Endothelial cell (in vitro differentiated cells): ENCODE measurements at places on chromosomes 11 and 22. TPM values are rescaled to one million over a fixed set of nuclear protein-coding genes. Genes with fewer than 3 reads are reported as not detected.

DNA sequence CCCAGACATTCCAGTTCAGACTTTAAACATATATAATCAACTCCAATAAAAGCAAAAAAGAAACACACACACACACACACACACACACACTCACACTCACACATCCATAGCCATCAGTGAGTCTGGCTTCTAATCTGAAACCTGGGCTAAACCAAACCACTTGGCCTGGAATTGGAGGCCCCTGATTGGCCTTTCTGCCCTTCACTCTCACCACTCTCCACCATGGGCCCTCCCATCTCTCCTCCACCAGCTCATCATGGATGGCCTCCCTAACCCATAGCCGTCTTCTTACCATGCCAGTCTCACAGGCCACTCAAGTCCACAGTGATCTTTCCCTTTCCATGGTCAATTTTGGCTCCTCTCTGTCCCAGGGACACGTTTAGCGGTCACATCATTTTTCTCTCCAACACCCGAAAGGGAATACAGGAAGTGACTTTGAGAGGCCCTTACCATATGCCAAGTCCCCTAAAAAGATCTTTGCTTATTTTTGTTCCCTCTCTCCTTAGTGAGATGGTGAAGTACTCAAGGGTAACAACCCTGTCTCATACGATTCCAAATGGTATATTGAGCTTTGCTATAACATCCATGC, 66.6 kb downstream of the ENDOD1 start:
- H3K27ac ChIP-seq = no peak overlapping the region
- DNase-seq = no peak
- no peak overlapping the region for H3K4me3 ChIP-seq
- peaks cover 7% of the 10 kb centered on the region for H3K27me3 ChIP-seq
- H3K4me1 ChIP-seq = peaks cover 18% of the 10 kb centered on the region

DNA sequence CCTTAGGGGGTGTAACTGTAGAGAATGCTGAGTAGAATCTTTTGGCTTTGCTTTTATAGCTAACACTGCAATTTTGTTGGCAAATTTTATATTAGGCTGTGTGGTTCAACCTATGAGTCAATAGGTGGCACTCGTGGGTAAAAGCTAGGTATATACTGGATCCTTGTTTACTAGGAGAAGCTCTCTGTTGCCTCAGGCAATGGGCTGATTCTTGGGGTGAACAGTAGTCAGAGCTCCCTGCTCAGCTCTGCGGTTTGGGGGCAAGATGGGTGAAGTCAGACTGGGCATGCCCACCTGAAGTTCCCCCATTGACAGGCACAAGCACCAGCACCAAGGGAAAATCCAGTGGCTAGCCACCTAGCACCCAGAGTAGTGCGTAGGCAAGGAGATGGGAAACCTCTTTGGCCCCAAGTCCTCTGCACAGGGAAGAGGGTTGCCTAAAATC, 238.7 kb downstream of the FAM181B start:
- H3K4me3 ChIP-seq = no peak overlapping the region
- no peak overlapping the region for H3K27ac ChIP-seq
- H3K36me3 ChIP-seq = no peaks in the 10 kb centered on the region
- DNase-seq = no peak
- H3K27me3 ChIP-seq = no peaks in the 10 kb centered on the region

- DNase-seq = peak; percentile 48
- no peak overlapping the region for H3K4me3 ChIP-seq
- peaks cover 2% of the 10 kb centered on the region for H3K27me3 ChIP-seq
- H3K36me3 ChIP-seq = peaks cover 10% of the 10 kb centered on the region
- H3K4me1 ChIP-seq = no peaks in the 10 kb centered on the region
- no peak overlapping the region for H3K27ac ChIP-seq
These were observed 135.1 kb downstream of the BCR start for GRCh38 chr22:23315341-23315917.

DNA sequence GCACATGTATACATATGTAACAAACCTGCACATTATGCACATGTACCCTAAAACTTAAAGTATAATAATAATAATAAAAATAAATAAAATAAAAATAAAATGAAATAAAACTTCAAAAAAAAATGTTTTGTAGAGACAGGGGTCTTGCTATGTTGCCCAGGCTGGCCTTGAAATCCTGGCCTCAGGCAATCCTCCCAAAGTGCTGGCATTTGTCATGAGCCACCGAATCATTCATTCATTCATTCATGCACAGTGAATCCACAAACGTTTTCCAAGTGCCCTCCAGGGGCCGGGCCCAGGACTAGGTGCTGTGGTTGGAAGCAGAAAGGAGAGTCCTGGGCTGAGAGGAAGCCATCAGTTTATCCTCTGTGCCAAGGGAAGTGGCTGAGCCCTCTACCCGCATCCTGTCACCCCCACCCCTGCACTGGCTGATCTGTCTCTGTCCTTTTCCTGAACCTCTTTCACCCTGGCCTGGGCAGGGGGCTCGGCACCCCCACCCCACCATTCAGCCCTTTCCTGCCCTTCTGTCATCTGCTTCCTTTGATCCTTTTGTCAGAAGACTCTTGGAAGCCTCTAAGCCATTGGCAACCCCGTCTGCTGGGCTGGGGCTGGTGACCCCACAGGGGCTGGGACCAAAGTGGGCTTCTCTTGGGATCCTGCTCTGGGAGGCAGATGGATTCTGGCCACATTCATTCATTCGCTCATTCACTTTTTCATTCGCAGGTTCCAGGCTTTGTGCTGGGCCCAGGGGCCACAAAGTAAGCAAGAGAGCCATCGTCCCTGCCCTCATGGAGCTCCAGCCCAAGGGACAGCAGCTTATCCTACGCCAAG, 84.3 kb downstream of the IGLL1 start:
- H3K27ac ChIP-seq = peak overlapping the region; percentile 72
- H3K4me1 ChIP-seq = peaks cover 26% of the 10 kb centered on the region
- H3K4me3 ChIP-seq = no peak overlapping the region
- DNase-seq = no peak
- peaks cover 3% of the 10 kb centered on the region for H3K27me3 ChIP-seq

- peaks cover 6% of the 10 kb centered on the region for H3K4me1 ChIP-seq
- peaks cover 10% of the 10 kb centered on the region for H3K27me3 ChIP-seq
These were observed 58.3 kb downstream of the CYTH4 start for GRCh38 chr22:37340331-37341262.

DNA sequence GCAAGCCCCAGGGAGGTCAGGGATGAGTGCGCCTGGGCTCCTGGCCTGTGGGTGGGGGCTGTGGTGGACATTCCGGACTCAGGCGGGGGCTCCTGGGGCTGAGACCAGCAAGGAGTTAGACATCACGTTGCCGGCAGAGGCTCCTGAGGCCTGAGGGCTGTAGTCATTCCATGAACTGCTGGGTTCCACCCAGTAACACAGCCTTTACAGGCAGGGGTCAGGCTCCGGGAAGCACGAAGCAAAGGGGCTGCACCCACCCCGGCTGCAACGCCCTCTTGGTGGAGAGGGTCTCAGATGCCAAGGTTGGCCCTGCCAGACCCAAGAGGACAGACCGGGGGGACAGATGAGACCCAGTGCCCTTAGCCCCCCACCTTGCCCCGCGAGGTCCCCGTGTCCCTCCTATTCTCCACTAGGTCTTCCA, 9.0 kb downstream of the TNNT3 start:
- no peaks in the 10 kb centered on the region for H3K36me3 ChIP-seq
- H3K27ac ChIP-seq = no peak overlapping the region
- peaks cover 5% of the 10 kb centered on the region for H3K27me3 ChIP-seq
- no peak for DNase-seq

DNA sequence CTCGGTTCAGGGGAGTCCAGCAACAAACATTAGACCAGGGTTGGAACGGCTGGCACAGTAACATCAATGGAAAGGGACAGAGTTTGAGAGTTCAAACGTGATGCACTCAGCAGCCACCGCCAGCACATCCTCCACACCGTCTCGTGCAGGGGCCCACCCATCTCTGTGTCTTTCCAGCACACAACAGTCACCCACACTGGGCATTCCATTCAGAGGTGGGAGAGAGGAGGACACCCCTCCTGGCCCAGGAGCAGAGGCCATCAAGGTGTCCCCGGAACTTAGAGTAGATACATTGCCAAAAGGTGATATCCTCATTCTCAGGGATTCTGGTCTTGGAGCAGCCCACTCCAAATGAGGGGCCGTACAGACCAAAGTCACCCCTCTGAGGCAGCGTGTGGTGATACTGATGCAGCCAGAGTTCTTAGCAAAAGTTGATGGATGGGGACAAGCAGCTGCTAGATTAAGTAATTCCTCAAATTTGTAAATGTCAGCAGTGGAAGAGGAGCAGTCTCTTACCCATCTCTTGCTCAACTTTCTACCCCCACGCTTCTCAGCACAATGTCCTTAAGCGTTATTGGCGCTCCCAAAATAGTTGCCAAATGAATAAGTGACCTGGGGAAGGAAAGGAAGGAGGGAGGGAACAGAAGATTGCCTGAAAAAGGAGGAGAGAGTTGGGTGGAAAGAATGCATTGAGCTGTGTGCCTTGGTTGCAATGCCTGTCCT, 5.5 kb downstream of the SNAP29 start:
- peaks cover 5% of the 10 kb centered on the region for H3K27me3 ChIP-seq
- H3K27ac ChIP-seq = no peak overlapping the region
- H3K4me3 ChIP-seq = no peak overlapping the region
- DNase-seq = no peak
- peaks cover 25% of the 10 kb centered on the region for H3K4me1 ChIP-seq

DNA sequence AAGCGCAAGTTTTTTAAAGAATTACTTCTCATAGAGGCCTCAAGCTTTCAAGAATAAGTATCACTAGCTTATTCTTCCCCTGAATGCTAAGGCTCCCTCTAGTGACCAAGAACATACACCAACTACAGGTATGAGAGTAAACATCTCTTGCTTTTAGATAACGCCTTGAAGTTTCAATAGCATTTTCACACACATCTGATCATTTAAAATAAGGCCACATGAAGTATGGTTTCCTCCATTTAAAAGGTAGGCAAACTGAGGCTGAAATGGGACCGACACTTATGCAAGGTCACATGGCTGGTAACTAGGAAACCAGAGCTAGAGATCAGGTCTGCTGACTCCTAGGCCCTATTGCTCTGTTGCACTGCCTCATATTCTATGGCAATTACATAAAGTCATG, 66.5 kb downstream of the CCDC34 start:
- H3K27ac ChIP-seq = no peak overlapping the region
- H3K27me3 ChIP-seq = no peaks in the 10 kb centered on the region
- DNase-seq = no peak
- H3K36me3 ChIP-seq = no peaks in the 10 kb centered on the region
- no peaks in the 10 kb centered on the region for H3K4me1 ChIP-seq

DNA sequence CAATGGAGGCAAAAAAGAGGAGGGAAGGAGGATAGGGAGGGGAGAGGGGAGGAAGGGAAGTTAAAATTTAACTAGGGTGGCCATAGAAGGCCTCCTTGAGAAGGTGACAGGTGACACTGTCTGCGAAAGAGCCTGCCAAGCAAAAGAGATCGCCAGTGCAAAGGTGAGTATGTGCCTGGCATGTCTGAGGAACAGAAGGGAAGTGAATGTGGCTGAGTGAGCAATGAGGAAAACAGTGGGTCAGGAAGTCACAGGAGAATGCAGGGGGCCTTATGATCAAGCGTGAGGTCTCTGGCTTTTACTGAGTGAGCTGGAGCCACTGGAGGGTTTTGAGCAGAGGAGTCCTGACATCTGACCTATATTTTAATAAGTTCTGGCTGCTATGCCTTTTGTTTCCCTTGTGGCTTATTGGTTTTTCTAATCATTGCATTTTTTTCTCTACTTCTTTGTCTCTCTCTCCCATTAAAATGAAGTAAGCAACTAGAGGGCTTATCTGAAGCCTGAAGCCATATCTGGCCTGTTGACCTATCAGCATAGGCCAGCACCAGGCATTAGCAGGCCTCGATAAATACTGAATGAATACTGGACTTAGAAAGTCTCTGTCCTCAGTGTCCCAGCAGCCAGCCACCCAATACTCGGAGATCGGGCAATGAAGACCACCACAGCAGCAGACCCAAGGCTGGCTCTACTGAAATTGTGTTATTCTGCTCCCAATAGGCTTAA, 5.6 kb downstream of the AP1B1 start:
- H3K36me3 ChIP-seq = peaks cover 53% of the 10 kb centered on the region
- peaks cover 10% of the 10 kb centered on the region for H3K27me3 ChIP-seq
- no peak for DNase-seq
- H3K4me3 ChIP-seq = peak overlapping the region; percentile 81
- H3K27ac ChIP-seq = peak overlapping the region; percentile 96
- H3K4me1 ChIP-seq = peaks cover 83% of the 10 kb centered on the region

GRCh38 chr11:14446701-14447169, 52.9 kb downstream of the COPB1 start:
- peaks cover 2% of the 10 kb centered on the region for H3K27me3 ChIP-seq
- peaks cover under 1% of the 10 kb centered on the region for H3K36me3 ChIP-seq
- peaks cover 5% of the 10 kb centered on the region for H3K4me1 ChIP-seq
- H3K4me3 ChIP-seq = no peak overlapping the region
- no peak for DNase-seq

DNA sequence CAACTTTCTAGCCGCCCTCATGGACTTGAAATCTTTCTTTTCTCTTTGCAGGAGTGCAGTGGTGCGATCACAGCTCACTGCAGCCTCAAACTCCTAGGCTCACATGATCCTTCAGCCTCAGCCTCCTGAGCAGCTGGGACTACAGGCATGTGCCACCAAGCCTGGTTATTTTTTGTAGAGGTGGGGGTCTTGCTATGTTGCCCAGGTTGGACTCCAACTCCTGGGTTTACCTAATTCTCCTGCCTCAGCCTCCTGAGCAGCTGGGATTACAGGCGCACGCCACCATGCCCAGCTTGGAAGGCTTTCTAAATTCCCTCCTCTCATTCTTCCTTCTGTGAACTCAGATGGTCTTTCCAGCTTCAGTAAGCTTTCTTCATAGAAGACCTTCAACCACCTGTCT, 4.7 kb upstream of the APOA1 start:
- H3K27me3 ChIP-seq = peaks cover 2% of the 10 kb centered on the region
- no peak for DNase-seq
- H3K4me3 ChIP-seq = no peak overlapping the region
- H3K4me1 ChIP-seq = peaks cover 16% of the 10 kb centered on the region
- no peak overlapping the region for H3K27ac ChIP-seq

- no peaks in the 10 kb centered on the region for H3K27me3 ChIP-seq
- H3K4me3 ChIP-seq = no peak overlapping the region
- H3K4me1 ChIP-seq = peaks cover 5% of the 10 kb centered on the region
- no peak overlapping the region for H3K27ac ChIP-seq
- no peak for DNase-seq
These were observed 11.8 kb downstream of the SAMM50 start for GRCh38 chr22:43967069-43967468.

DNA sequence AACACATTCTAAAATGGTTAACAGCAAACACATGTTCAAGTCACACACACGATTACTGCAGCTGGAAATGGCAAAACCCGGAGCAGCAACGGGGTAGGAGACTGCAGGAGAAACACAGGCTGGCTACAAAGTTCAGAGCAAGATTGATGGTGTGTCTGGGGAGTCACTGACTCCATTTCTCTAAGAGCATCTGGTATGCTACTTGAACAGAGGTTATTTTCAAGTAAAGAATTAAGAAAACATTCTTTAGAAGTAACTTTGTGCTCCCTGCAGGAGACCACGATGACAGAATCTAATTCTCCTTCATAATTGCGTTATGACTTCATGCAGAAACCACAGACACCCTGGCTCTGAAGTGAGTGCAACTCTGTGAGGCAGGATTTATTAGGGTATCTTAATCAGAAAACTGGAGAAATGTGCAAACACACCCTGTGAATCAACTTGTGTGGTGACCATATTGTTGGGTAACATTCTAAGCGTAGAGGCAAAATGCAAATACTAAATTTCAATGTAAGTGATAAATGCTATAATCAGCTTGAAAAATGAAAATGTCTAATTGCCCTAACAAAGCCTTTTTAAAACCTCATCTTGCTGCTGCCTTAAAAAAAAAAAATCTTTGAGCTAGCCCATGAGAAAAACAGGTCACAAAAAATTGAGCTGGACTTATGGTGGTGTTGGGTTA, 303.0 kb downstream of the CADM1 start:
- peaks cover 19% of the 10 kb centered on the region for H3K4me1 ChIP-seq
- no peak for DNase-seq
- no peak overlapping the region for H3K4me3 ChIP-seq
- no peak overlapping the region for H3K27ac ChIP-seq

RIN1 gene
- total RNA-seq = 4.8 TPM

OVCH2 gene
- total RNA-seq = 0.85 TPM

RFPL2 gene
- 11.8 TPM for total RNA-seq

OR51E2 gene
- total RNA-seq = not detected
